ENCODE measurements at places on chromosomes 3 and 15. TPM values are rescaled to one million over a fixed set of nuclear protein-coding genes. Genes with fewer than 3 reads are reported as not detected.

DYNLT2B gene
- polyA plus RNA-seq = 14.7 TPM

ADAMTS17 gene
- 0.47 TPM for polyA plus RNA-seq

GDPGP1 gene
- 4.4 TPM for polyA plus RNA-seq

GOLGA6L7 gene
- not detected for polyA plus RNA-seq

SETD2 gene
- 10.4 TPM for polyA plus RNA-seq

CRABP1 gene
- not detected for polyA plus RNA-seq

SENP8 gene
- polyA plus RNA-seq = 1.7 TPM

SLC28A2 gene
- 0.10 TPM for polyA plus RNA-seq

IL17RD gene
- 0.25 TPM for polyA plus RNA-seq

PLSCR4 gene
- 10.8 TPM for polyA plus RNA-seq

COL6A5 gene
- polyA plus RNA-seq = 1.5 TPM

DPPA4 gene
- 0.04 TPM for polyA plus RNA-seq

ANKRD34C gene
- polyA plus RNA-seq = 0.01 TPM

TMIE gene
- polyA plus RNA-seq = 0.32 TPM

CACNA2D3 gene
- 1.1 TPM for polyA plus RNA-seq

FAM43A gene
- polyA plus RNA-seq = 8.4 TPM
